Substantia nigra (tissue), 51 donors: ENCODE measurements at places on chromosomes 6 and 20.
A peak's percentile ranks its signal among the peaks of the same experiment; 100 is the strongest.

DNA sequence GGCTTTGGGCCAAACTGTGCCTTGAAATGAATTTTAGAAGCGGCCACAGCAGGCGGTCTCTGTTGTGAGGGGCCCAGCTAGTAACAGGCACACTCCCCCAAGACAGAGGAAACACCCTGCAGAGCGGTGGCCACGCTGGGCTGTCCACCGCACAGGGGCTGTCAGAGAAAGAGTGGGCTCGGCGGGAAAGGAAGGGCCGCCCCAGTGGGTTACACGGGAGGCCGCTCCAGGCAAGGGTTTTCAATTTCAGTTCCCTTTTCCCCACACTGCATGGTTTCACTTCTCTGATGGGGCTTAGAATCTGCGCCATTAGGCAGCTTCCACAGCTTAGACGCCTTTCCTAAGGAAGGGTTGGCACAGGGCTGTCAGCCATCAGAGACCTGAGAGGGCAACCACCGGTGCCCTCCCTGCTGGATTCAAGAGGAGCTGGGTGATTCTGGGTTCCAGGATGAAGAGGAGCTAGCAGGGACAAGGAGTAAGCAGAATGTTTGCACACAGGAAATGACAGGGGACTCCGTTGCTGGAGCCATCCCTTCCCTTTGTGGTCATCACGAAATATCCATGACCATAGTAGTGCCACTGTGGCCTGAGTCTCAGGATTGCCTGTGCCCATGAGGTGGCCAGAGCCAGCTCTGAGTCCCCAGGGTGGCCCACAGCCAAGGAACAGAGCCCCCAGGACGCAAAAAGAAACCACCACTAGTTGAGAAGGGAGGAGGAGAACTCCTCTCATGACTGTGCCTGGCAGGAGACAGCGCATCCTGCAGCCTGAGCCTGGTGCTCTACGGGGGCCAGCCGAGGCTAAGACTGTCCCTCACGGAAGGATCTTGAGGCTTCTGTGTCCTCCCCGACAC, 282.7 kb downstream of the NRN1 start:
- peak; percentile 44 for DNase-seq

GRCh38 chr20:31494131-31494530, 19.0 kb downstream of the REM1 start:
- no peak for DNase-seq

DNA sequence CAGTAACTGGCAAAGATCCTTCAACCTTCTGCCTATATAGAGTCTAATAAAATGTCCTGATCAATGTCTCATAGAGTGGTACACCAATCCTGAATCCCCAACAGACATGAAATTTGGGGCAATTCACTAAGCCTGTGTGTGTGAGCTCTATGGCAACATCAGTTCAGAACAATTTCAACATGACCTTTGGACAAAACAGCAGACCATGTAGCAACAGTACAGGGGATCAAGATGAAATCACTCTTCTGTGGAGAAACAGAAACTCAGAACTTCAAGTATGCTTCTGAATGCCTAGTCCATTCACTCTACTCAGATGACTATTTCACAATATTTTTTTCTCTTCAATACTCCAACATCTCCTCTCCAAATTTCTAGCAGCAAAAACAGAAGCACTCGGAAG, 49.1 kb upstream of the OPRM1 start:
- DNase-seq, result no peak

- DNase-seq, result no peak
Observed at GRCh38 chr20:41108531-41108930, 28.8 kb upstream of the PLCG1 start.

DNA sequence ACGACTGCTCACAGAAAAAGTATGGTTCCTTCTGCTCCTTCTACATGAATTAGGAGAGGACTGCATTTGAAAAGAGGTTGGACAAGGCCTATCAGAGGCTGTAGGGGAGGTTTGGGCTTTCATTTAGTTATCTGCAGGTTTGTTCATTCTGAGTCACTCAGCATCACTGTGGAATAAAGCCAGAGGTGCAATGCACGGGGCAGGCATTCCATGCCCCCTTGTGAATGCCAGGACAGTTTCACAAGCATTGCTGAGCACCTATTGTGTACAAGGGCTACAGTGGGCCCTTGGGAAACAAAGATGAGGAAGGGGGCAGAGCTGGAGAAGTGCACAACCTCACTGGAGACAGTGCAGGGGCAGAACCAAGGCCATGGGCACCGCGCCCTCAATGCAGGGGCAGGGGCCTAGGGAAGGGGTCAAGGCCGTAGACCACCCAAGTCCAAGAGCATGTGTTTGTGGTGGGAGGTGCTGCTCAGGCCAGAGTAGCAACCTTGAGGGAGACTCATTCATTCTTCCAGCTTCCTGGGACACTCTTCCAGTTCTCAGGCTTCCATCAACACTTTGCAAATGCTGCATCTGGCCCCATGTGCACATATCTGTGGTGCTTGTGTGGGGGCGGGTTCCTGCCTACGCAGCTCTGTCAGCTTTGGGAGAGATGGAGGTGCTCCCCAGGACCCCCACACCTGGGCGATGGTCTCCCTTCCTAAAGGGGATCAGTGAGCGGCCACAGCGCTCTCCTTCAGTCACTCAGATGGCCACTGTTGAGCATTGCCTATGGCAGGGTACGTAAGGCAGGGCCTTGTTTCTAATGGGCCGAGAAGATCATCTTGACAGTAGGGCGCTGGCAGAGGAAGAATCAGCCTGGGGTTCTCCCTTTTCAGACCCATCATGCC, 204.5 kb downstream of the SYNDIG1 start:
- DNase-seq, result no peak
